ENCODE measurements at places on chromosomes 5 and 9.
A peak's percentile ranks its signal among the peaks of the same experiment; 100 is the strongest.

DNA sequence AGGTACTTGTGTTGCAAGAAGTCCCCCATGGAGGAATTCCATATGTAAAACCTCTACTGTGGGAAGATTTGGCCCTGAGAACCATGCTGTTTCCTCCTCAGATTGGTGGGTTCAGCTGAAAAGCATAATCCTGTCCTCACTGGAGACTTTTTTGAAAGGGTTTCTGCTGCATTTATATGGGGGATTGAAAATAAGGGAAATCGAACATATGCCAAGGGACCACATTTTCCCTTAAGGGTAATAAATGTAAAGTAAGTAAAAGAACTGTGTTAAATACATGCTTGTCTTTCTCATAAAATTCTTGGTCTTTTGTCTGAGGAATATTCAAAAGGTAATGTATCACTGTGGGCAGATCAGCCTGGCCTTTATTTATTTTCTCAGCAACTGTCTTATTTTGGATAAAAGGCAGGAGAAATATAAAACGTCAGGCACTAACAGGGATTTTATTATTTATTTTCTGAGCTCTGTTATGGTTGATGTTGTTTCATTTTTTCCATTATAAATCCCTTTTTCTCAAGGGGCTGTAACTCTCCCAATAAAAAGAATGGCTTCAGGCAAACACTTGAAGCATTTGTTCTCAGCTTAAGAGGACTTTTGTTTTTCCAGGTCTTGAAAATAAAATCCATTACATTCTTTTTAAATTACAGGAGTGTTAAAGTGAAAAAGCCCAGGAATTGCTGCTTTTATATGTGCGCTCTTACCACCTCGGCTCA, 131.4 kb downstream of the FGF10 start:
- no peak for DNase-seq

- DNase-seq: no peak
Measured at GRCh38 chr9:36192196-36192595, 1.5 kb downstream of the CLTA start.

DNA sequence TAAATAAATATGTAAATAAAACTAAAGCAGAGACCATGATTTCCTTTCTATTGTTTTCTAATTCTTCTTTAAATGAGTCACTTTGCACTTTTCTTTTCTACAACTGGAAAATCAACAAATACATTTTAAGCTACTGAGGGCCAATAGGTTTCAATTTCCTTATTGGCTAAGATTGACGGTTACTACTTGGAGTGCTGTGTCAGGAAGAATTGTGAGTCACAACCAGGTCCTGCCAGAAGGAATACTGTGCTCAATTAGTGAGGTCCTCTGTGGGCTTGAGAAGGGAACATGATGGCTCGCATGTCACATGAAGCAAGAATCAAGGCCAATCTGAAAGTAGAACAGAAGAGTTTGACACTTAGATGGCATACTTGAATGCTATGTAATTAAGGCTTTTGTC, 110.8 kb downstream of the HMHB1 start:
- DNase-seq: peak; percentile 87

DNA sequence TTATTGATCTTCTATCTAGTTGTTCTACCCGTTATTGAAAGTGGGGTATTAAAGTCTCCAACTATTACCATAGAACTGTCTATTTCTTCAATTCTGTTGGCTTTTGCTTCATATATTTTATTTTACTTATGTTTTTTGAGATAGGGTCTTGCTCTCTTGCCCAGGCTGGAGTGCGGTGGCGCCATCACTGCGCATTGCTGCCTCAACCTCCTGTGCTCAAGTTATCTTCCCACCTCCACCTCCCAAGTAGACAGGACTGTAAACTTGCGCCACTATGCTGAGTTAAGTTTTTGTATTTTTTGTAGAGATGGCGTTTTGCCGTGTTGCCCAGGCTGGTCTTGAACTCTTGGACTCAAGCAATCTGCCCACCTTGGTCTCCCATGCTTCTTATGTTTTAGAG, 16.2 kb downstream of the SNAPC3 start:
- no peak for DNase-seq

GRCh38 chr9:123478967-123479602, 123.1 kb downstream of the CRB2 start:
- DNase-seq: no peak

GRCh38 chr5:17817990-17818389, 183.7 kb downstream of the TAF11L14 start:
- peak; percentile 65 for DNase-seq
